WTC11 (cell line): ENCODE measurements at places on chromosomes 2 and 18. TPM values are rescaled to one million over a fixed set of nuclear protein-coding genes. Genes with fewer than 3 reads are reported as not detected.

Gene SEPTIN10
- 86.8 to 92.1 TPM (median 90.1 TPM) in 3 replicates for total RNA-seq

Gene CDCA7
- 64.2 to 79.7 TPM (median 66.6 TPM) in 3 replicates for total RNA-seq

DNA sequence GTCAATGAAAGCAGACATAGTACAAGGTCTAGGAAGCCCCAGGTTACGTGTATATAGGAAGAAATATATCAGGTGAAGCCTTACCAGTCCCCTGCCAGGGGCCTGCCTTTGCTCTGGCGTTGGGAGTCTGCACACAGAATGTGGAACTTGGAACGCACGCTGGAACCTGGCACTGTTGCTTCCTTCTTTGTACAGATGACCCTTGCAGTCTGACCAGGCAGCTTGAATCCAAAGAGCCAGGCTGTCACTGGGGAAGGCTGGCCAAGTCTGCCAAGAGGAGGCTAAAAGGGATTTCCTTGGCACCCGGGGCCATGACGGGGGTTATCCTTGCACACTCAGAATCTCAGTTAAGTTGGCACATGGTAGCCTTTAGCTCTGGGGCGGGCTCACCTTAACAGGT lies 39.5 kb downstream of the TMEM247 start:
- no peak for DNase-seq
- peaks cover 14% of the 10 kb centered on the region for H3K36me3 ChIP-seq
- H3K27ac ChIP-seq: no peak overlapping the region
- H3K4me1 ChIP-seq: no peaks in the 10 kb centered on the region

Gene SCYGR4
- not detected in 3 replicates for total RNA-seq

DNA sequence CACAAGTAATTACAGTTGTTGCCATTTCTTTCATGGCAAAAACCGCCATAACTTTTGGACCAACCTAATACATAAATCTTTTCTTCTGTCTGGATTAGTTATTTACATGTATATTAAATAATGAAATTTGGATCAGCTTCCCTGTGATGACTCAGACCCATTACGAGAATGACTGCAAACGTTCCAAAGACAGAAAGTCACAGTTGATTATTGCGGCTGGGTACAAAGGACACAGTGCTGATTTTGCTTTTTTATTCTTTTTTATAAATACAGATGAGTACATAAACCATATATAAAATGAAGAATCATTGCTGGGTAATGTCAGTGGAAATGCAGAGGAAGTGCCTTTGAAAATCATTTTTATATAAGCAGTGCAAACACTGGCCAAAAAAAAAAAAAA lies 126.2 kb downstream of the TWIST2 start:
- H3K36me3 ChIP-seq: peaks cover 5% of the 10 kb centered on the region; the same call in 1 of the 2 replicates
- H3K27me3 ChIP-seq: peaks cover 17% of the 10 kb centered on the region
- no peak for DNase-seq

DNA sequence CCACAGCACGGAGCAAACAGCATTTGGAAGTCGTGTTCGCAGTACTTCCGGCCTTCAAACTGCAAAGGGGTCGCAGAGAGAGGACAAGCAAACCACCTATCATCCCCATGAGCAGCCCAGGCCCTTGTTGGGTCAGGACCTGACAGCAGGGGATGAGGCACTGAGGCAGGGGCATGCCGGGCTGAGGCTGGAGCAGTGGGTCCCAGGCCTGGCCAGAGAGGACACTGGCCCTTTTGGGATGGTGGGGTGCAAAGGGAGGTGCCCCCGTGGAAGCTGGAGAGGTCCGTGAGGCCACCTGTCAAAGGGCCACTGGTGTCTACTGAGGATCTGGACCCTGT lies 8.9 kb downstream of the GPR17 start:
- no peak overlapping the region for H3K4me3 ChIP-seq
- no peaks in the 10 kb centered on the region for H3K36me3 ChIP-seq
- H3K27ac ChIP-seq: no peak overlapping the region
- H3K27me3 ChIP-seq: no peaks in the 10 kb centered on the region; the same call in 1 of the 2 replicates
- H3K4me1 ChIP-seq: no peaks in the 10 kb centered on the region; the same call in 1 of the 2 replicates
- DNase-seq: no peak

DNA sequence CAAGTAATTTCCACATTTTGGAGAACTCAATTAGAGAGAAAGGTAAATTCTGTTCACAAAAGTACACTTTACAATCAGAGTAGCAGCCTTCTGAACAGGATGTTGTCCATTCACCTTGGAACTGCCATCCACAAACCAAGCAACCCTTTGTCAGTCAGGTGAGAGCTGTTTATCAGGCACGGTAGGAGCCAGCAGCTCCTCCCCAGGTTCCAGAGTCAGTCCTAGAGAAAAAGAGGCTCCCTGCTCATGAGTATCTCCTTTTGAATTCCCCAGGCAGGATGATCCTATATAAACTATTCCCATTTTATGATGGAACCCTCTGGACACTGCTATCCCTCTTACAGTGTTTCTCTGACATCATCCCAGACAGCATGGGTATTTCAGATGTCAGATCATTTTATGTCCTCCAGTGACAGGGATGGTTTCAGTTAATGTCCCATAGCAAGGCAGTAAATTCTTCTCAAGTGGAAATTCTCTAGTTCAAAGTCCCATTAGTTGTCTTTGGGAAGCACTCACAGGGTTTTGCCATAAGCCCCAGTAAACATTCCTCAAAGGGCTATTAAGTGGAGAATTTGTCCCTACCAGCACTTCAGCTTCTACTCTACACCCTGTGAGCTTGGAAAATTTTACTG lies 34.5 kb upstream of the CSRNP3 start:
- no peaks in the 10 kb centered on the region; the same call in 1 of the 2 replicates for H3K36me3 ChIP-seq
- H3K27me3 ChIP-seq: no peaks in the 10 kb centered on the region
- H3K4me1 ChIP-seq: peaks cover 45% of the 10 kb centered on the region

Gene ACVR1C
- total RNA-seq: 1.1 to 1.6 TPM (median 1.2 TPM) in 3 replicates

DNA sequence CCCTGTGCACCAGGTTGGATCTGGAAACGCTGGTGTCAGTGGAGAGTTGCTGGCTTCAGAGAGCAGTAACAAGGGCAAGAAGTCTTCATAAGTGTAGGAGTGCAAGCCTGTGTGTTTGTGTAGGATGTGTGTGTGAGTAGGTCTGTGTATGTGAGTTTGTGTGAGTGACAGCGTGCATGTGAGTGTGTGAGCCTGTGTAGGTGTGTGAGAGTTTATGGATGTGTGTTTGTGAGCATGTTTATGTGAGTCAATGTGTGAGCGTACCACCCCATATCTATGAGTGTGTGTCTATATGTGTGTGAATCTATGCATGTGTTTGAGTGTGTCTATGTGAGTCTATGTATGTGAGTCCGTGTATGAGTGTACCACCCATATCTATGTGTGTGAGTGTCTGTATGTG lies 86.5 kb upstream of the ATG16L1 start:
- H3K4me1 ChIP-seq: peaks cover 28% of the 10 kb centered on the region
- H3K27me3 ChIP-seq: no peaks in the 10 kb centered on the region
- no peak for DNase-seq
- no peak overlapping the region for H3K4me3 ChIP-seq
